Omental fat pad (tissue), 4 donors: ENCODE measurements at places on chromosomes 2 and 18. TPM values are rescaled to one million over a fixed set of nuclear protein-coding genes. Genes with fewer than 3 reads are reported as not detected.

DNA sequence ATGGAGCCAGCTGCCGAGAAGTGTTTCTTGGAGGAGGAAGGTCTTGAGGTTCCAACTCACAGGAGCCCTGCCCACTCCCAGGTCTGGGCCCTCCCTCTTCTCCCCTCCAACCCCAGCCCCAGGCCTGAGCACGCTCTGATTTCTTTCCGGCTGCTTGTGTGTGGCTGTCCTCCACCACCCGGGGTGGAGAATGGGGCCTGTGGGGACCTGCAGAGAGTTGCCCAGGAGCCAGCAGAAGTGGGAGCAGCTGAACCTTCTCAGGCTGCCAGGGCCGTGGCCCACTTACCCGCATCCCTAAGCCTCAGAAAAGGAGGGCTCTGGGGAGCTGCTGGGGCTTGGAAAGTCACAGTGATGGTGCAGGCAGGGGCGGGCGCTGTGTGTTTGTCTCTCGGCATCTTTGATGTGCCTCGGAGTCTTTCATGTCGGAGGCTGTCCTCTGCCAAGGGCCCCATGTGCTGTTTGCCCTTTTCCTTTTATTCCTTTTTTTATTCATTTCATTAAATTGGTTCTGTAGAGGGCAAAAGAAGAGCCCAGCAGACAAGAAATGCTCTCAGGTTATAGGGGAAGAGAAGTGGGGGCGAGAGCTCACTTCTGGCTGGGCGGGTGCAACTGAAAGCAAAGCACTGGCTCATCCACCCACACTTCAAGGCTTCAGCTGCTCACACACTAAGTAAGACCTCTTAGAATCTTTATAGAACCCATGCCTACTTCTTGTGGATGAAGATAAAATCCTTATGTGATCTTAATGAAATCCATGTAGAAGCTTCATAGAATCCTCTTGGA is 52.5 kb downstream of the SDC1 start:
- no peak for DNase-seq

DNA sequence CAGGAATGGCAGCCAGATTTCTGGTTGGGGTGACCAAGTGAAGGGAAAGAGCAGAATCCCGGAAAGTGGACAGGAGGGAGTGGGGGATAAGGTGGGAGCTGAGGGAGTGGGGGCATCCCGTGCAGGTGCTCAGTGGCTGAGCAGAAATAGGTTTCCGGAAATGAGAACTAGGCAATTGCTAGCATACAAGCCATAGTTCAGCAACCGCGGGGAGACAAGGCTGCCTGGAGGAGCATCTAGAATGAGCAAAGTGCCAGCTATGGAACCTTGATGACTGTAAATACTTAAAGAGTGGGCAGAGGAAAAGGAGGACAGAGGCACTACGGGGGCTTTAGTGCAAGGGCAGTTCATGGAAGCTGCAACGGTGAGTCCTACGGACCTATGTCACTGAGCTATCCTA is 220.2 kb downstream of the BCL11A start:
- no peak for DNase-seq

- DNase-seq, result no peak
Observed at GRCh38 chr2:153145470-153145978, 333.0 kb downstream of the RPRM start.

GRCh38 chr2:127071901-127072328 is 35.0 kb downstream of the BIN1 start:
- no peak for DNase-seq

The AKAIN1 gene
- total RNA-seq, result not detected

The TMEM163 gene
- total RNA-seq, result 0.28 TPM

The ADRA2B gene
- 4.0 TPM for total RNA-seq

DNA sequence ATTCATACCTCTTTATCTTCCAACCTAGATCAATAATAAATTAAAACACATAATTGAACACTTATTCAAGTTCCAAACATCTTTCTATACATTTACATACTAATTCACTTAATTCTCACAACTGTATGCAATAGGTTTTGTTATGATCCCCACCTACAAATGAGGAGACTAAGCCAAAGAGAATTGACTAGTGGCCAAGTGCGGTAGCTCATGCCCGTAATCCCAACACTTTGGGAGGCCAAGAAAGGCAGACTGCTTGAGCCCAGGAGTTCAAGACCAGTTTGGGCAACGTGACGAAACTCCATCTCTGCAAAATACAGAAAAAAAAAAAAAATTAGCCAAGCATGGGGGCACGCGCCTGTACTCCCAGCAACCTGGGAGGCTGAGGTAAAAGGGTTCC is 36.8 kb downstream of the KCNG3 start:
- DNase-seq, result no peak

- no peak for DNase-seq
Observed at GRCh38 chr2:119359774-119360173, 6.9 kb downstream of the C2orf76 start.

The WDR35 gene
- total RNA-seq, result 6.8 TPM

DNA sequence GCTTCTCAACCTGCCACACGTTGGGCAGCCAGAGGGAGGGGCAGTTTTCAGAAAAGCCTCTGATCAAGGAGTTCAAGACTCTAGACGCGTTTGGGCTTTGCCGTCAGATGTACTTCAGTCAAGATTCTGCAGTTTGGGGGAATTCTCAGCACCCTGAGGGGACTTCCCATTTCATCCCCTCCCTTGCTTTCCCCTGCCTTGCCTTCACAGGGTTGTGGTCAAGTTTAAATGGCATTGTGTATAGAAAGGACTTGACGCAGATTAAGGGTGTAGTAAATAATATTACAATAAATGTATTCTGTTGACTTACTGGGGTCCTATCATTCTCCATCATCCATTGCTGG is 198.3 kb upstream of the NABP1 start:
- DNase-seq, result no peak

- DNase-seq, result no peak
Observed at GRCh38 chr2:125167820-125168219, 1142.7 kb downstream of the CNTNAP5 start.

The NPPC gene
- total RNA-seq, result not detected

The TRAK2 gene
- total RNA-seq, result 73.0 TPM

DNA sequence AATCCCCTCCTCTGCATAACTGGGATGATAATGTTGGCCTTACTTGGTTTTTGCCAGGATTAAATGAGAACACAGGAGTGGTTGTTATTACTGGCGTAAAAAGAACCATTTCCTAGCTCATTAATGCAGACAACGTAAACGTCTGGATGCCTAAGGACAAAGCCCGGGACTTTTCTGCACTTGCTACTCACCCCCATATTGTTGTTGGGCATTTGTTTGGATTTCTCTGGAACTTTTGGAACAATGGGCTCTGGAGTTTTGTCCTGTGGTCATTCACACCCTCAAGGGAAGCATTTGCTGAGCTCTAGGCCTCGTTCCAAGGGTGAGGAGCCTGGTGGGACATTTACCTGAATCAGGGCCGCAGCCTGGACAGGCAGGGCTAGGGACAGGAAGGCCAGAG is 76.0 kb downstream of the HS1BP3 start:
- no peak for DNase-seq

DNA sequence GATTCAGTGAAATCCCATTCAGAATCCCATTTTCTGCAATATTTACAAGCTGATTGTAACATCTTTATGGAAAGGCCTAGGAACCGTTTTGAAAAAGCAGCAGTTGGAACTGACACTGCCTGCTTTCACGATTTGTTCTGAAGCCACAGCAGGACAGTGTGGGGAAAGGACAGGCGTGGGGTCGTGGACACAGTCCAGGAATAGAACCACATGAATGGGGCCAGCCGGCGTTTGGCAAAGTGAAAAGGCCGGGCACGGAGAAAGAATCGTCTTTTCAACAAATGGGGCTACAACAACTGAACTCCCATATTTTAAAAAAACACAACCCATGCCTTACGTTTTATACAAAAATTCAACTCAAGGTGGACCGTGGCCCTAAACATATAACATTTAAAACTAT is 69.8 kb downstream of the SLC66A2 start:
- DNase-seq, result no peak

GRCh38 chr18:2201036-2201600 is 370.2 kb downstream of the METTL4 start:
- DNase-seq, result no peak

- no peak for DNase-seq
Observed at GRCh38 chr18:44869533-44869932, 188.8 kb downstream of the SETBP1 start.

The UGT1A10 gene
- not detected for total RNA-seq
